AG10803 (cell line): ENCODE measurements at places on chromosomes 12 and 14.

GRCh38 chr12:108547686-108548085 lies 13.3 kb downstream of the SART3 start:
- no peak for DNase-seq

- no peak for DNase-seq
Measured at GRCh38 chr12:43208627-43209026, 343.4 kb downstream of the ADAMTS20 start.

DNA sequence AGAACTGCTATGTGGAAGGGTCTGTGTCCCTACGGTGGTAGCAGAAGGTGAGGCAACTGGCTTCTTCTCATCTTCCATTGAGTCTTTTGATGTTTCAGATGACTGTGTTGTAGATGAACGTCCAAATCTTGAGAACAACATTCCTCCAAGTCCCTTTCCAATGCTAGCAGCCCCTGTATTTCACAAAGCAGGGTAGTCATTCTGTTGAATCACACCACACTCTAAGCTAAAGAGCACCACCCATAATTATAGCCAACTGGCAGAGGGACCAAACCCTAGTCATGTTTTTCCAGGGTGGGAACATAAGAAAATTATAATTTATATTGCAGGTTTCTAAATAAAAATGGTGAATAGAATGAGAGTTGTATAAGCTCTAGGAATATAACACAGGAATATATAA lies 98.7 kb downstream of the DDHD1 start:
- DNase-seq, result peak; percentile 70

DNA sequence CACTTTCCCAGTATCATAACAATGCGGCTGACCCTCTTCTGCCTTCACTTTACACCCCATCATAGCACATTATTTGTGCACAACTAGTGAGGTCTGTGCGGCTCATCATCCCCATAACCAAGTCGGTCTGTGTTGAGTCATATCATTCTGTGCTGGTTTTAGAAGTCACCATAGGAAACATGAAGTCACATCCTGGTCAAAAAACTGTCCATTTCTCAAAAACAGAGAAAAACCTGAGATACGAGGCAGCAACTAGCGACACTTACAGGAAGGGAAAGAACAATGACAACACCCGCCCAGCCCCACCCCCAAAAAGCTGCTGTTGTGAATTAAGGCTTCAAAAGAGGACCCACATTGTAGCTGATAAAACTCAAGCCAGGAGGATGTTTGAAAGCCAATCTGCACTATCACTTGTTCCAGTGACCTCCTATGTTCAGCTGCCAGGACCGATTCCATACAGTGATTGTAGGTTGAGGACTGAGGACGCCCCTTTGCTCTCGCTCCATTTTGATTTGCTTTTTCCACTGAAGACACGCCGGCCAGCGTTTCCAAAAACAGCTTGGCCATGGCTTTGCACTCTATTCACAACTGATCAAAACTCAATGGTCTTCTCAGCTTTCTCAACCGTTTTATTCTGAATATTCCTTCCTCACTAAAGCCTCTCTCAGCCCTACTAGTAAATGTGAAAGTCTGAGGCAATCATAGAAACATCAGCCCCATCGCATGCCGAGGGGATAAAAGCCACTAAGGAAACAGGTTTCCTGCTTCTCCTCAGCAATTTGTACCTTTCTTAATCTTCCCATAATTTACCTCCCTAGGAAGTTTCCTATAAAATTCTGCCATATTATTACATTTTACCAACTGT lies 87.5 kb downstream of the DUSP16 start:
- no peak for DNase-seq

DNA sequence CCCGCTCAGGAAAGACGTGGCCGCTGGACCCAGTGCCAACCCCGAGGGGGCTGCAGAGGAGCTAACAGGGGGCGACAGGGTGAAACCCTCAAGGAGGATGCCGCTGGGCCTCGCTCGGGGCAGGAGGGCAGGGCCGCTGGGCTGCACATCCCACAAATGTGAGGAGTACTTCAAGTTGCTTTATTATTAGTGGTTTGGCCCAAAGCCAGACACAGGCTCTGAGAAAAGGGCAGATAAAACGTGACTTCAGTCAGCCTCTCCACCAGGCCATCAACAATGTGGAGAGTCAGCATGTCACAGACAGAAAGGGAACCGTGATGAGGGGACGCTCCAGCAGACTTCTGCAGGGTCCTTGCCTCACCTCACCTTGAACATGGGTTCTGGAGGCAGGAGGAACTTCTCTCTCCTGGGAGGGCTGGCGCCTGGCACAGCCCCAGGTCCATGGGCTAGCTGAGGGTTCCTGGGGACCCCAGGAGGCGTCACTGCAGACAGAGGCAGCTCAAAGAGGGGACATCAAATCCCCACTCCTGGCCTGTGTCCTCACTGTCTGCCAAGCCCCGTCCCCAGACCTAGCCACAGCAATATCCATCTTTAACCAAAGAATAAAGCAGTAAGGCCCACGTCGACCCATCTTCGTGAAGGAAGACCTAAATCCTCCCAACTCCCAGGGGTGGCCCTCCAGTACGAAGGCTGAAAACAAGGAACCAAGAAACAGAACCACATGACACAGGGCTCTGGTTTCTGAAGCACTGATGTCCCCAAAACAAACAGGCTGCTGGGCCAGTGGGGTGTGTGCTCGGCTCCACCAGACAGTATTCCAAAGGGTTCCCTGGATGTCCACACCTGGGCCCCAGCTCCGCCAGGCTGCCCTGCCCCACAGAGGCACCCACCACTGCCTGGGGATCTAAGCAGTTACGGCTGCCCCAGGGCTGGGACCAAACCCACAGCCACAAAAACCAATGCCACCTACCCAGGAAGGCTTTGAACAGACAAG lies 35.1 kb downstream of the CCDC85C start:
- peak; percentile 54 for DNase-seq

DNA sequence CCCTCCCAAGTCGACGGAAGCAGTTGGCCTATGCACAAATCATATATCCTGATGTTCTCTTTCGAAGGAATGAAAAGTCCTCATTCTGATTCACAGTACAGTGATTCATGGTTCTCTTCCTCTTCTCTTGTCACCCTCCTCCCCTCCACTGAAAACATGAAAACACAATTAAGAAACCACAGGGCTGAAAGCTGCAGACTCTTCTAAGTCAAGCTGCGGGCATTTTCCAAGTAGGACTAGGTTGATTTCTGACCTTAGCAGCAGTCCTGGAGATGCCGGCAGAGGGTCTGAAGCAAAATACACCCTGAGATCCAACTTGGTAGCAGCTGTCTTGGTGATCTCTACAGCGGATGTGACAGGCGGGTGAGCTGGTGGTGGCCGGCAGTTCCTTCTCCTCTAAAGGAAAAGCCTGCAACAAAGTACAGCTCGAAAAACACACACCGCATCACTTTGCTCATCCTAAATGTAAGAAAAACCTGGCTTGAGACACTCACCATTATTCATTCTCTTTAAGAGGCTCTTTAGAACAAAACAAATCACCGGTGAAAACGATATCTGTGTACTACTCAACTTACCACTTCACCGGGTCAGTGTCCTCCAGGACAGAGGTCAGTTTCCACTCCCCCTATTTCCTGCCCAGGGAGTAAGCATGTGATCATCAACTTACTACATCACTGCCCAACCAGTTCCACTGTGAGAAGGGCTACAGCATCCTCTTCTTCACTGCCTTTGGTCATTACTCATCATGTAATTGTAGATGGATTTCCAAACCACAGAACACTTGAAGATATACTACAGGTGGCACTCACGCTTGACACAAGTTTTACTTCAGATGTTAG lies 6.0 kb downstream of the TMCC3 start:
- peak; percentile 22 for DNase-seq

GRCh38 chr14:78631551-78631950 lies 461.4 kb downstream of the NRXN3 start:
- peak; percentile 31 for DNase-seq

DNA sequence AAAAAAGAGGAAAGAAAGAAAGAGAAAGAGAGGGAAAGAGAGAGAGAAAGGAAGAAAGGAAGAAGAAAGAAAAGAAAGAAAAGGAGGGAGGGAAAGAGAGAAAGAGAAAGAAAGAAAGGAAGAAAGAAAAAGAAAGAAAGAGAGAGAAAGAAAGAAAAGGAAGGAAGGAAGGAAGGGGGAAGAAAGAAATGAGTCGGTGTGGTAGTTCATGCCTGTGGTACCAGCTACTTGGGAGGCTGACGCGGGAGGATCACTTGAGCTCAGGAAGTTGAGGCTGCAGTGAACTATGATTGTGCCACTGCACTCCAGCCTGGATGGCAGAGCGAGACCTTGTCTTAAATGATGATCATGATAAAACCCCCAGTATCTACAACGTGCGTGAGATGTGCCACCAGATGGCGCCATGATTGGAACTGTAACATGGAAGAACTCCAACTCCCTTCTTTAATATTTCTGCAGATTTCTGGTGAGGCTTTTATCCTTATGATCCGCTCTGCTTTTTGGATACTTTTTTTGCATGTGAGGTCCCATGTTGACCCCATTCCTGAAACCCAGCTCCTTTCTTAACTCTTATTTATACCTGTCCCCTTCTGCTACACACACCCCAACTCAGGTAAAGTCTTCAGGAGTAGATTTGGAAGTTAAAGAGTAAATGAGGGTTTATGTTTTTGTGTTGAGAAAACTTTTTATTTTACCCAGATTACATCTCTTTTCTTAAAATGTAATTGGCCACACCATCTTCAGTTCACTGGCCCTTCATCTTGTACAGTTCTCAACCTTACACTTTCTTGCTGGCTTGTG lies 25.6 kb downstream of the RNASE10 start:
- peak; percentile 65 for DNase-seq

DNA sequence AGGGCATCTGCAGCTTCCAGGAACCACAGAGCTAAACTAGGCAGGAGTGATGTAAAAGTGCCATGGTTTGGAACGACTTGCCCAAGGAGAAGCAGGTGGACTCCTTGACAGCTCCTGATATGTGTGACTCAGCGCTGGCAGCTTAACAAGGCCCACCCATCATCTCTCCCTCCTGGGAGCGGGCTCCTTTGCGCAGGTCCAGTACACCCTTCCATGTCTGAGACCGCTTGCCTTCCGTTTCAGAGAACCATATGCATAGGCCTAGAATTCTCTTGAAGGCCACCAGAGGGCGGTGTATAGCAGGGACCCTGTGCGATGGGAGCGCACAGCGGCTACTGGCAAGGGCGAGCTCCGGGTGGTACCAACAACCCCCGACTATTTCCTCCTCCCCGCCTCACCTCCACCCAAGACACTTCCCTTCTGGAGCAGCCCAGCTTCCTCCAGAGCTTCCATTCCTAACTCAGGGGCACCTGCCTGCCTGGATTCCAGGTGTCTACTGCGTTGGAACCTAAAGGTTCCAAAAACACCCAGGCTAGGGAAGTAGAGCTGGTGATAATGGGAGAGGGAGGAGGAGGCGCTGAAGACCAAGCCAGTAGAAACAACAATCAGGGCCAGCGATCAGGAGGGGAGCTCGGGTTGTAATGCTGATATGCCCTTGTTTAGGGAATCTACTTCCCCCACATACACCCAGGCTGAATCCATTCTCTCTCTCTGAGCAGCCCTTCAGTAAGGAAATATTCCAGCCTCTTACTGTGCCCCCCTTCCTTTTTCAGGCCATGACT lies 6.3 kb downstream of the DHH start:
- peak; percentile 81 for DNase-seq

- no peak for DNase-seq
Measured at GRCh38 chr12:81174664-81175063, 96.8 kb downstream of the ACSS3 start.
